ENCODE measurements at places on chromosomes 4 and X.

- DNase-seq: no peak
Observed at GRCh38 chrX:107773206-107773605, 2.4 kb downstream of the TSC22D3 start.

DNA sequence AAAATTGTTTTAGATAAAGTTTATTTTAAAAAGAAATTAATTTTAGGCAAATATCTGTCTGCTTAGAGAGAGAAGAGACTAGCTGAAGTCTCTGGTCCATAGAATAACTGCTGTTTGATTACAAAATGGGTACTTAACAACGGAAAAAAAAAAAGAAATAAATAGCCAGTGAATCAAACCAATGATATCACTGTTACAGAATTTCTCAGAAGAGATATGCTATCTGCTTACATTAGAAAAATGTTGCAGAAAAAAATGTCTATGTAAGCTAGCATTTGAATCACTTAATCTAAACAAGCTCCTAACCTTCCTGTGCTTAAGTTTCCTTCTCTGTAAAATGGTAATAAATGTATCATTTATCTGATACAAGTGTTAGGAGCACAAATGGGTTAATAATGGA is 189.9 kb downstream of the IL15 start:
- DNase-seq: no peak

GRCh38 chr4:181234951-181235680 is 1008.1 kb upstream of the TENM3 start:
- DNase-seq: no peak

DNA sequence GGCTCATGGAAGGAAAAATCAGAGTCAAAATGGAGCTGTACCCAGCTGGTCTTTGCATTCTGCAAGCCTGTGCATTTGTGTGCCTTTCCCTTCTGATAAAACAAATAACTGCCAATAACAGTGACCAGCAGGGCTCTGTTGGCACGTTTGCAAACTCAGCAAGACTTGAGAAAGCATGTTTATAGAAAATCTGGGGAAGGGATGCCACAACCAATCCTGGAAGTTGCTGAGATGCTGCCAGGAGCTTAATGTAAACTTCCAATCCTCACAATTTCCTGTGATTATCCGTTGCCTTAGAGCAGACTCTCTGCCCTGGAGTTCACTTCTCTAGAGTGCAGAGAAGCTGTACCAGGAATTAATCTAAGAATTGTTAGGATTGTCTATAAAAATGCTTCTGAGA is 6.9 kb upstream of the ANXA3 start:
- DNase-seq: no peak

DNA sequence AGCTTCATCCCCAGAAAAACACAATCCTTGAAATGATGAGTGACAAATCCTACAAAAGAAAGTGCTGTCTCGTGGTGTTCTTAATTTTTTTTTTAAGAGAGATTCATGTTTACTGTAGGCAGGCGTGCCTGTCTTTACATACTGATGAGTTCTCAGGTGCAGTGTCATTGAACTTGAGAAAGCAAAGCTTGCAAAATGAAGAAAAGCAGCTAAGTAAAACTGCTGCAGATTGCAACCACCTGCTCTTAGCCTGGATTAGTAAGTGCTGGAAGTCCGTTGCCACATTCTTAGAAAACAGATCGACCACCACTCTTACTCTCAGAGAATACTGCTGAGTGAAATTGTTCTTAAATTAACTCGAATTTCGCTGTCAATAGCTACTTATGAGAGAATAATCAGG is 854.6 kb downstream of the TRIML1 start:
- DNase-seq: no peak

- peak; percentile 48 for DNase-seq
Observed at GRCh38 chr4:153345012-153345981, 809 bp downstream of the MND1 start.

DNA sequence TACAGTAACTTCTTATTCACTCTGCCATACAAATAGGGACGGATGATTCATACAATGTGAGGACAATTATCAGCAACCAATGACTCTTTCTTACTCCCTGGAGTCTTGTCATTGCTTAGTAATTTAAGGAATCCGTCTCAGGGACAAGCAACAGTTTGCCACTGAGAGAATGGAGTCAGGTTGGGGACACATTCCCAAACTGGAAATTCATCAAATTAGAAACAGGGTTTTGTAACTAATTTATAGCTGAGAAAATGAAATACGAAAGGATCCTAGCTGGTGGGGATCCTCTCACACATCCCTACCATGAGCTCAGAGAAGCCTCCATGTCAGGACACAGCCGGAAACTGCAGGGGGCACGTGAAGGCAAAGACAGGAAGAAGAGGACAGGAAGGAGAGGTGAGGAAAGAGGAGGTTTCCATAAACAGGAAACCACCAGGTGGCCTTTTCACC is 50.4 kb upstream of the KDR start:
- DNase-seq: peak; percentile 74

- DNase-seq: peak; percentile 64
Observed at GRCh38 chr4:169311643-169312365, 41.0 kb upstream of the SH3RF1 start.
